ENCODE measurements at places on chromosomes 12 and 14.

GRCh38 chr14:103574104-103574503, 11.3 kb downstream of the COA8 start:
- DNase-seq: no peak

DNA sequence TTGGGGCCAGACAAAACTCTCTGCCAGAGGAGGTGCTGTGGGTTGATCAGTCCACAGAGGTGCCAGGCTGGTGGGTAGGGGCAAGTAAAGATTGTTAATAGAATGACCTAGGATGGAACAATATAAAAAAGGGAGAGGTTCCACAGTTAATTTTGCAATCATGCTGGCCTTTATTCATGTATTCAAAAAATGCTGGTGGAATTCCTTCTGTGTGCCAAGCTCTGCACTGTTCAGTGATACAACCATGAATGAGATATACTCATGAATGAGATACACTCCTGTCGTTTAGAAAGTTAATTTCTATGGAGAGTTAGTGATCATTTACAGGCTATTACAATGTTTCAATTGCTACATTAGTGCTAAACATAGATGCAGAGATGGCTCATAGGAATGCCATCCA, 252.6 kb upstream of the RMST start:
- DNase-seq: no peak

GRCh38 chr12:26335651-26336050, 140.3 kb downstream of the SSPN start:
- DNase-seq: no peak

- DNase-seq: peak; percentile 67
These were observed 1.9 kb downstream of the TOGARAM1 start for GRCh38 chr14:44963775-44964380.

DNA sequence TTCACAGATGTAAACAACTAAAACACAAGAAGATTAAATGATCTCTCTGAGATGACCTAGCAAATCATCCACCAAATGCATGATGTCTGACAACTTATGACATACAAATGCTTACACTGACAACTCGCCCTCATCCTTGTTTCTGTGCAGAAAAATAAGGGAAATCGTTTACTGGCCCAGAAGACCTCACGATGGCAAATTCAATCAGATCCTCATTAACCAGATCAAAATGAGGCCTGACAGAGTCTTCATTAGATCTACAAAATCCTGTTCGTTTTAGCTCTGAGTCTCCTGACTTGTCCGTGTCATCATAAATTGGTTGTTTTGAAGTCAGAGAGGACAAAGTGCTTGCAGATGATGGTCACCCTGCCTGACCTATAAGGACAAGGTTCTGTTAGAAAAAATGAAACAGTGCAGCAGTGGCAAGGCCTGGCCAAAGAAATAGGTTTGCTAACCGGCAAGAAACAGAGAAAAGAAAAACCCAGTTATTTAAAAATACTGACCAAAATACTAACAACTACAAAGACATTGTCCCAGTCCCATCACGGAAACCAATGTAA, 109.5 kb downstream of the BTG1 start:
- no peak for DNase-seq

- no peak for DNase-seq
These were observed 4.6 kb downstream of the BEGAIN start for GRCh38 chr14:100582496-100583165.

- DNase-seq: peak; percentile 73
These were observed 268.0 kb downstream of the BTG1 start for GRCh38 chr12:91877456-91878235.
